ENCODE measurements at places on chromosomes 13 and 19. TPM values are rescaled to one million over a fixed set of nuclear protein-coding genes. Genes with fewer than 3 reads are reported as not detected.

Gene GJB6
- total RNA-seq = not detected

Gene RLN3
- total RNA-seq = not detected

Gene EXOC3L2
- total RNA-seq = 4.8 TPM

Gene VMAC
- total RNA-seq = 3.0 TPM

Gene SSC5D
- total RNA-seq = 13.9 TPM

Gene DBP
- total RNA-seq = 1.4 TPM

Gene ATXN8OS
- total RNA-seq = not detected

DNA sequence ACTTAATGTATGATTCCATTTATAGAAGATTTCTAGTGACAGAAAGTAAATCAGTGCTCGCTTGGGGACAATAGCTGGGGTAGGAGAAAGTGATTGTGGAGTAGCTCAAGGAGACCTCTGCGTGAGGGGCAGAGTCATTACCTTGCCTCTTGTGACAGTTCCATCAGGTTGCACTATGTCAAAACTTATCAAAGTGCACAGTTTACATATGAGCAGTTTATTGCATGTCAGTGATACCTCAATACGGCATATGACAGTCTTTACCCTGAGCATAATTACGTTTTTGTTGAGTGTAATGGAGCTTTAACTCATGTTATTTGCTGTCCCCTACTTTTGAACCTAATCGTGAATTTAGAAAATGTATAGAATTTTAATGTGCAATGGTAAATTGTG lies 15.0 kb downstream of the ARHGEF7 start:
- no peak for DNase-seq

DNA sequence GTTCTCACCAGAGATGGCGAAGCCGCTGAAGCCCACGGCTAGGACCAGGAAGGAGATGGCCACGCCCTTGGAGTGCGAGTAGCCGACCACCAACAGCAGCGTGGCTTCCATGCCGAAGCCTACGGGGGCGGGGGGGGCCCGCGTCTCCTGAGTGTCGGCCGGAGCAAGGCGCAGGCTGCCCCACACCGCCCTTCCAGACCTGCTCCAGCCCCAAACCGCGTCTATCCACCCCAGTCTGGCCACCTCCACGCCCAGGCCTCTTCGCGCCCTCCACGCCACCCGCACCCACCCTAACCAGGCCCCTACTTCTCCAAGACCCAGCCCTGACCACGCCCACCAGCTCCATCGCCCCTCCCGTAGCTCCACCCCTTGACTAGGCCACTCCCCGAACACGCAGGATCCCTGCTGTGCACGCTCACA lies 6.2 kb downstream of the GFY start:
- DNase-seq = no peak

DNA sequence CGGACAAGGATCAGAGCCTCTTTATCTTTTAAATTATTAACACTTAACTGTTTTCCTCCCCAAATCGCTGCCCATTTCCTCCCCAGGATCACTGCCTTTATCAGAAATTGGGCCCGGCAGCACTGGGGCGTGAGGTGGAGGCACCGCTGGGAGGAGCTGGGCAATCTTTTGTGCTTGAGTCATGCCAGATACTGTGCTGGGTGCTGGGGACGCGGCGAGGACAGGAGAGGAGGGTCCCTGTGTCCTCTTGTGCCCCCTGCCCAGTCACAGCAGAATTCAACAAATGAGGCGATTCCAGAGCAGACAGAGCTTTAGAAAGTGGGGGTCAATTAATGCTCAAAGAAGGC lies 347.8 kb downstream of the ZNF536 start:
- peak; percentile 83 for DNase-seq

GRCh38 chr19:3508771-3509535 lies 2.8 kb downstream of the FZR1 start:
- DNase-seq = no peak

- DNase-seq = no peak
Measured at GRCh38 chr19:48673436-48674100, 751 bp upstream of the NTN5 start.

DNA sequence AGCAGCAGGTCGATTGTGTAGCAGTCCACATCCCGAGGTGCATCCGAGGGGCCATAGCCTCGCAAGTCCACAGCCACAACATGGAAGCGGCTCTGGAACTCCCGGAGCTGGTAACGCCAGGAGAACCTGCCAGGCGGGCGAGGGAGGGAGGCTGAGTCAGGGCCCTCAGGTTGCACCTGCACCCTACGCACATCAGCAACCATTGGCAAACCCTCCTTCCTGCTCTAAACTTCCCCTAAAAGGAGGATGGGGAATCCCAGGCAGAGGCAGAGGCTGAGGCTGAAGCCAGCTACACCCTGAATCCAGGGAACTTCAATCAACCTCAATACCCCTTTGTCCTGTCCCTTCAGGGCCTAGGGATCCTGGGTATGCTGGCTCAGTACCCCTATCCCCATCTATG lies 977 bp downstream of the EPHX3 start:
- no peak for DNase-seq

- DNase-seq = no peak
Measured at GRCh38 chr13:95185311-95185710, 115.9 kb downstream of the ABCC4 start.

DNA sequence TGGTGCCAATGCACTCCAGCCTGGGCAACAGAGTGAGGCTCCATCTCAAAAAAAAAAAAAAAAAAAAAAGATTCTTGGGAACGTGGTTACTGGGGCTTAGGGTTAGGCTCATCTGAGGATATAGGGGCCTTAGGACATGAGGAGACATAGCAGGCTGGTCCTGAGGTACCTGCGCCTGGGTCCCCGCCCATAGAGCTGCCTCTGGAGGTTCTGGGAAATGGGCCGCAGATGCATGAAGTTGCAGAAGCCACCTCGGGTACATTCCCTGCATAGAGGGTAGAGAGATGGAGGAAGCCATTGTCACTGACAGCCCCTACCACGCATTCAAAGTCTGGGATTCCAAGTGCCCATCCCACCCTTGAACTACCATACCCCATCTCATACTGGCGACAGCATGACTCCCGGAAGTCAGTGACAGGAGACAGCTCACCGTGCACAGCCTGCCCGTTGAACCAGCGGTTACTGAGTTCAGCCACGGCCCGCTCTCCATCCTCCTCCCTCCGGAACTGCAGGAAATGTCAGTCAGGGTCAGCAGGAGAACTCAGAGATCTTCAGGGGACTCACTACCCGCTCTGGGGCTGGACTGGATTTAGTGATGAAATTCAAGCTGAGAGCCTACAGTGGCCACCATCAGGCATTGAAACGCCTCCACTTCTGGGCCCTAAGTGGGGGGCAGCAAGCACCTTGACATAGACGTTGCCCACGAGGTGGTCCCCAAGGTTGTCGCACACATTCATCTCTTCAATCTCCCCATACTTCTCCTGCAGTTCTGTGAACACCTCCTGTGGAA lies 1.4 kb downstream of the U2AF1L4 start:
- no peak for DNase-seq

- no peak for DNase-seq
Measured at GRCh38 chr13:105070452-105070851, 1465.0 kb downstream of the EFNB2 start.

DNA sequence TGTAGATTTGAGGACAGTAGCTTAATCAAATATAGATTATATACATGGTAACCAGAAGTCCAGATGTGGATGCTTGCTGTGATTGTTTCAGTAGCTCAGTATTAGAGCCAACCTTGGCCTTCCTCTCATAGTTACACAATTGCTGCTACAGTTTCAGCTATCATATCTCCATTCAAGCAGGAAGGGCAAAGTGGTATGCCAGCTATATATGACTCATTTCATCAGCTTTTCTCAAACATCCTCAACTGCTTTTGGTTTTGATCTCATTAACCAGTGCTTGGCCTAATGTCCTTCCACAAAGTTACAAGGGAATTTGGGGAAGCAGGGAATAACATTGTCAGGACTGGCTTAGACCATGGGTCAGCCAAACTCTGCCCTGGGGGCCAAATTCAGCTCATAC lies 73.0 kb upstream of the MAB21L1 start:
- no peak for DNase-seq

DNA sequence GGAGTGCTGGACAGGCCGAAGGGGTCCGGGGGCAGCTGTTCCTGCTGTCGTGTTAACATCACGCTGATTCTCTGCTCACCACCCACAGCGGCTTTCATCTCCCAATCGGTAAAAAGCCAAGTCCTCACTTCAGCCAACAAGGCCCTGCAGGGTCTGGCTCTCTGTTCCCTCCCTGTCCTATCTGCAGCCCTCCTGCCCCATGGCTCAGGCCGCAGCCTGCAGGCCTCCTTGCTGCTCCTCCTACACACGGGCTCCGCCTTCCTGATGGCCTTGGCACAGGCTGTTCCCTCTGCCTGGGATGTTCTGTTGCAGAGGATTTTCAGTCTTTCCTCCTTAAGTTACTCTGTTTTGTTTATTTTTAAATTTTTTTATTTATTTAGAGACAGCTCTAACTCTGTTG lies 22.2 kb downstream of the FUZ start:
- no peak for DNase-seq

DNA sequence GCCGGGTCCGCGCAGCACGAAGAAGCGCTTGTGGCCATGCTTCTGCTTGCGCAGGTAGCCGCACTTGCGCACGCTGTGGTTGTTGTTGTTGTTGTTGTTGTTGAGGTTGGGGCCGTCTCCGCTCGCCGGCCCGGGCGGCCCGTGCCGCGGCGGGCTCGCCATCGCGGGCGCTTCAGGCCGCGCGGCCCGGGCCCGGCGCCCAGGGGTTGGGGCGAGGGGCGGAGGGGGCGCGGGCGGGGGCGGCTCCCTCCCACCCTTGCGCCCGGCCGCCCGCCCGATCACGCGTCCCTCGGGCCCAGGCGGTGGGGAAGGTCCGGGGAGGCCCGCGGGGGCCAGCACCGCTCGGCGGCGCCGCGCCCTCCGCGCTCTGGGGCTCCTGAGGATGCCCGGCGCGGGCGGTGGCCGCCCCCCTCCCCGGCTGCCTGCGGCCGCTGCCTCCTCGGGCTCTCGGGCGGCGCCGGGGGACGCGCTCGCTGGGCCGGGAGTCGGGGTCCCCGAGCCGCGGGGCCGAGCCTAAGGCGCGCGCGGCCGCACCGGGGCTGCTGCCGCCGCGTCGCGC lies 412 bp downstream of the IRS2 start:
- no peak for DNase-seq

DNA sequence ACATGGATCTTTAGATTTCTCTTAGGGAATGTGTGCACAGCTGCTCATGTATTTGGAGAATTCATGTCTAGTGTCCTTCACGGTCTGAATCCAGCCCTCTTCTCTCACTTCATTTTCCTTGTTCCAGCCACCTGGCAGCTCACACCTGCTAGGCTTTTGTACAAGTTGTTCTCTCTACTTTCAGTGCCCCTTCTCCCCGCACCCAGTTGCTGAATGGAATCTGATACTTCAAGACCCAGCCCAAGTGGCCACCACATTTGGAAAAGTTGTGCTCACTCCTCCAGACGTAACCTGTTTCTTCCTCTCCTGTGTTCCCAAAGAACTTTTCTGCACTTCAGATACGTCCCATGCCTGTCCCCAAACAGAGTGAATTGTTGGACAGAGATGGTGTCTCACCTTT lies 235.6 kb downstream of the SHISA2 start:
- DNase-seq = no peak

DNA sequence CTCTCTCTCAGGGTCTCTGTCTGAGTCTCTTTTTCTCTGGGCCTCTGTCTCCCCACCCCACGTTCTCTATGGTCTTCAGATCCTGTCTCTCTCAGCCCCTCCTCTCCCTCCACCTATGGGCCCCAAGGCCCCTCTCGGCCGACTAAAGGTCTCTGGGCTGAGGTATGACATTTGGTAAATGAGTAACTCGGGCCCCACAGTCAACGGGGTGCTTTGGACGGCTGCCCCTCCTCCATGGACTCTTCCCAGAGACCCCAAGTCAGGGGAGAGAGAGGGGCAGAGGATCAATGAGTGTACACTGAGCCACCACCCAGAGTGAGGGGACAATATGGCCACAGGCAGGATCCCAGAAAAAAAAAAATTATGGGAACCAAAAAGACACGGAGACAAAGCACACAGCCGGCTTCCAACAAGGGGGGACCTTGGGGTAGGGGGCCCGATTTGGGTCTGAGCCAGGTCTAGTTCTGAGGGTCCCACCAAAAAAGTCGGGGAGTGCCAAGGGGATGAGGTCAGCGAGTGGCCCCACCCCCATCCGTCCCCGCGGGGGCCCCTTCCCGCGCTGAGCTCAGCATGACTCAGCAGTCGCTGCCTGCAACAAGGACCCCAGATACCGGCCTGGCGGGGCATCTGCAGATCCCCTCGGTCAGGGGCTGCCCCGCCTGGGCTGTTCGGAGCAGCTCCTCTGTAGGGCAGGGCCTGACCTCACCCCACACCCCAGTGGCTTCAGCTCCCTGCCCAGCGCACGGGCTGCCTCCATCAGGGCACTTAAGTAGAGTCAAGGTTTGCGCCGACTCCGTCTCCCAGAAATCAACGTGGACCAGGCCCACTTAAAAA lies 1.5 kb upstream of the FTL start:
- peak; percentile 95 for DNase-seq

DNA sequence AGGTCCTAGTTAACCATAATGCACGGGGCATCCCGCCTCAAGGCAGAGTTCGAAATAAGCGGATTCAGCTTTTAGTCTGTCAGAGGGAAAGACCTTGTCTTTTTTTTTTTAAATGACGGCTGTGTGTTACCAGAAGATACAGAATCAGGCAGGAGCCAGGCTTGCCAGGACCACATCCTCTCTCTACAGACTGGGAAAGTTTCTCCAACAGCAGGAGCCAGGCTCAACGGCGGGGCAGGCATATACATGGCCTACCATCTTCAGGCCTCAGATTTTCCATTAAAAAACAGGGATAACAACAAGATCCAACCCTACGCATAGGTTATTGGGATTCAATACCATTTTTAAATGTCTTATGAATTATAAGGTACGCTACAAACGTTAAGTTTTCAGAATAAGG lies 17.8 kb downstream of the IRS2 start:
- DNase-seq = no peak

DNA sequence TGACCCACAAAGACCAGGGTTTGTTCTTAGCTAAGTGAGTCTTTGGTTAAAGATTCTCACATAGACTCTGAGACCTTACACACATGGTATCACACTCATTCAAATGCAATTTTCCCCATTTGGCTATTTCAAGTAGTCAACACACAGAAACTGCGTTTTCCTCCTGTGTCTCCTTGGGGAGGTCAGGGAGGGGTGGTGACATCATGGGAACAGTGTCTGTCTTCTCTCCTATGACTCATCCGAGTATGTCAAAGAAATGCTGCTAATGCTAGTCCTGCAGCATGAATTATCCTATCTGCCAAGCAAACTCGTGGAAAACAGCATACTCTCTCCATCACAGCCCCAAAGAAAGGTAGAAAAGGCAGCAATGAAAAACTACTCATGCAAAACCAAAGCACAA lies 100.2 kb downstream of the ENOX1 start:
- DNase-seq = no peak

DNA sequence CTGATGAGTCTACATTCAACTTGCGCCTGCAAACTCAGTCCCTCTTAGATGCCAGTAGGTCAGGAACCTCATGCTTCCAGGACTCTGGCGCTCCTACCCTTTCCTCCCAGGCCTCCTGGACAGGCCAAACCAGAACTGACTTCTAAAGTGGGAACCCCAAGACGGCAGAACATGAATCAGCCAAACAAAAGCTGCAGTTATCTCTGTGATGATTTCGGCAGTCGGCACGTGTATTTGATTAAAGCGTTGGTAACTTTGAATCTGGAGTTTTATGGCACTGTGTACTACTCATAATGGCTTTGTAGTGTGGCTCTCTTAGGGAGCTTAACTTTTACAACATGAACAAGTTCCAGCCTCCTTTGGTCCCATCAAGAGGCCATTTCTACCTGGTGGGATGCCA lies 13.7 kb downstream of the ACTN4 start:
- DNase-seq = no peak
